ENCODE measurements at places on chromosomes 1 and 21. TPM values are rescaled to one million over a fixed set of nuclear protein-coding genes. Genes with fewer than 3 reads are reported as not detected.
A peak's percentile ranks its signal among the peaks of the same experiment; 100 is the strongest.

DNA sequence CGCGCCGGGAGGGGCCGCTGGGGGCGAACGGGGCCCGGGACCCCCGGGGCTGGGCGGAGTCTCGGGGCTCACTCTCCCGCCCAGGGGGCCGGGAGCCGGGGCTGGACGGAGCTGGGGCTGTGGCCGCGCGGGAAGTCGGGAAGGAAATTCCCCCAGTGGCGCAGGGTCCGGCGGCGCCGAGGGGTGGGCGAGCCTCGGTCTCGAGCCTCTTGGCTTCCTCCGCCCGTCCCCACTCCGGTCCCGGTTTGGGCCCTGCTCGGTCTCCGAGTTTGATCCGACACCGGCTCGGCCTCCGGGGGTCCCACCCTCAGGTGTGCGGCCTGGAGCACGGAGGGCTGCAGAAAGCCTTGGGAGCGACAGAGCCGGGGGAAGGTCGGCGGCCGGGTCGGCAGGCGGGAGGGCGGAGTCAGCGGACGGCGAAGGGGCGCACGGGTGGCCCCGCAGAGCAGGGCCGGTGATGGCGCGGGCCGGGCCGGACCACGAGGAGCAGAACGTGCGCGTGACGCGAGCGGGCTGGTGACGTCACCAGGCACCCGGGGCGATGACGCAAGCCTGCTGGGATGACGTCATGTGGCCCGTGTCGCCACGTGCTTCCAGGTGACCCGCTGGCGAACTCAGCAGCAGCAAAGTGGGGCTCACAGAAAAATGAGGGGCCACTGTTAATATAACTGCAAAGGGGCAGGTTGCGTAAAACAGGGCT lies 610 bp upstream of the HES4 start:
- DNase-seq, result peak; percentile 77

Gene DNAI4
- 56.6 TPM for total RNA-seq

Gene FCER1G
- total RNA-seq, result 39.4 TPM

DNA sequence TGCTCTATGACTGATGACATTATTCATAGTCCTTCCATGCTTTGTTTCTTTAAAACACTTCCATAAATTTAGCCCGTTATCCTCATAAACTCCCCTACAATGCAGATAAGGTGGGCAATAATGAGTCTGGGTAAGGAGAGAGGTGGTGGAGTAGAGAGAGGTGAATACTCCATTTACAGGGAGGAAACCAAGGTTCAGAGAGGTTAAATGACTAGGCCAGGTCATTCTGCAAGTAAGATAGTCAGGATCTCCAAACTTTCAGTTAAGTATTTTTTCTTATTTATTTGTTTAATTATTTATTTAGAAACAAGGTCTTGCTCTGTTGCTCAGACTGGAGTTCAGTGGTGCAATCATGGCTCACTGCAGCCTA lies 26.1 kb downstream of the PAFAH2 start:
- DNase-seq, result no peak

Gene NFASC
- 7.9 TPM for total RNA-seq

DNA sequence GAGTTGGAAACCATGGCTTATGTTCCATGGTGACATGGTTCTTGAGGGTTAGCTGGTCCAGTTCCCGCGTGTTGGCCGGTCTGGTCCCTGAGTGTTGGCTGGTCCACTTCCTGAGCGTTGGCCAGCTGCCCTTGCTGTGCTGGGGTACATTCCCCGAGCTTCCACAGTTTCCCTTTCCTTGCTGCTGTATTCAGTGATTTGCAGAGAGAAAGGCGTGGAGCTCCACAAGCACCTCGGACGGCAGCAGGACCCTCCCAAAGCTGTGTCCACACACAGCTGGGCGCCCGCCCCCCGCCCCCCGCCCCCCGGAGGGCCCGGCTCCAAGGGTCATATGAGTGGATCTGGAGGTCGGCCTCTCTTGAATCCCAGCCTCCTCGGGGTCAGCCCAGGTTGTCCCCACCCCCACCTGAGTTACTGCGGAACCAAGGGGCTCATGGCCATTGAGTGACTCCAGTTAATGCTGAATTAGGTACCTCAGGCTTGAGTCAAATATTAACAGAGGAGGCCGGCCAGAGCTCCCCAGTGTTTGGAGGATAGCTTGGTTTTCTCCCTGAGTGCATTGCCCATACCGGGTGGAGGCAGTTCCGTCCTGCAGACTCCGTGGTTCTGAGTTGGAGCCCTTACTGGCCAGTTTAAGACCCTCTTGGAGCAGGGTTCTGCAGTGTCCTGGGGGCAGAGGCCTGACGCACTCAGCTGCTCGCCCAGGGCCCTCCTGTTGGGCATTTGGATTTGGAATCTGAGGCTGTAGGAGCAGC lies 18.4 kb downstream of the COL18A1 start:
- DNase-seq, result no peak

- no peak for DNase-seq
Measured at GRCh38 chr1:214120951-214121350, 133.2 kb downstream of the PROX1 start.

- peak; percentile 73 for DNase-seq
Measured at GRCh38 chr1:40315239-40315794, 1.8 kb downstream of the COL9A2 start.

GRCh38 chr1:206739411-206740076 lies 31.0 kb upstream of the IL19 start:
- DNase-seq, result no peak

DNA sequence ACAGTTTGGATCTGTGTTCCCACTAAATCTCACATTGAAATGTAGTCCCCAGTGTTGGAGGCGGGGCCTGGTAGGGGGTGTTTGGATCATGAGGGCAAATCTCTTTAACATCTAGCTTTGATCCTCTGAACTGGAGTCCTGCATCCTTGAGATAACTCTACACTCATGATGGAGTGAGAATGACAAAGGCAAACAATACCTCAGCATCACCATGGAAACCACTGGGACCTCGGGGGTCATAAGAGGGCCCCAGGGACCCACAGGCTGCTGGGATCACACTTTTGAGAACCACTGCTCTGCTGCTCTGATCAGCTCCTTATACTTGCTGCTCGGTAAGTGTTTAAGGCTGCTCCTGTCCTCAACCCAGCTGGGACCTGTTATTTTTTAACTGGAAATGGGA lies 13.4 kb upstream of the OBSCN start:
- DNase-seq, result no peak

Gene UBE4B
- 42.9 TPM for total RNA-seq

DNA sequence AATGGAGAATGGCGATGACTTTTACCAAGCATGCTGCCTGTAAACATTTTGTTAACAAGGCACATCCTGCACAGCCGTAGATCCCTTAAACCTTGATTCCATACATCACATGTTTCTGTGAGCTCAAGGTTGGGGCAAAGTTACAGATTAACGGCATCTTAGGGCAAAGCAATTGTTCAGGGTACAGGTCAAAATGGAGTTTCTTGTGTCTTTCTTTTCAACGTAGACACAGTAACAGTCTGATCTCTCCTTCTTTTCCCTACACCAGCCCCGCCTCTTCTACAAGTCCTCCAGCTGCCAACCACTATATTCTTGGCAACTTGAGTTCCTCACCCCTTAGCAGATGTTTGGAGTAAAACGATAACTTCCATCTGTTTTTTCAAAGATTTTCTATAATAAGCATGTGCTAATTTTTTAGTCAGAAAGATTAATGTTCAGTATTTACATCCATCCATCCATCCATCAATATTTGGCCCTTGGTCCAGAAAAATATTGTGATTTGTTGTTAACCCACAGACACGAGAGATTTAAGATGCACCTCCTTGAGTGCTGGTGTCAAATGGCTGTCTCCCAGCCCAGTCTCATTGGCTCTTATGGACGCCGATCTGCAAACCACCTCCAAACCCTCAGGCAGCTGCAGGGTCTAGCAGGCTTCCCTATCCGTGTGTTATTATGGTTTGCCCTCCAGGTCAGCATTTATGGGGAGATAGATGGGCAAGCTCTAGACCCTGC lies 3.8 kb downstream of the DNALI1 start:
- no peak for DNase-seq

DNA sequence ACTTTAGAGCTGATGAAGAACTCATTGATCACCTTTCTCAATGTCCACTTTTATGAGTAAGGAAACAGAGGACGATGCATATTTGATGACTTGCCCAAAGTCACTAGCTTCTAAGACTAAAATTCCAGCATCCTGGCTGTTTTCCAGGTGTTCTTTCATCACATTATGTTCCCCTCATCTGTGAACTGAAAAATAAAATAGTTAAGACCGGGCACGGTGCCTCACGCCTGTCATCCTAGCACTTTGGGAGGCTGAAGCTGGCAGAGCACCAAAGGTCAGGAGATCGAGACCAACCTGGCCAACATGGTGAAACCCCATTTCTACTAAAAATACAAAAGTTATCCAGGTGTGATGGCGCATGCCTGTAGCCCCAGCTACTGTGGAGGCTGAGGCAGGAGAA lies 297.5 kb downstream of the DUSP10 start:
- no peak for DNase-seq

Gene RIPK4
- 0.29 TPM for total RNA-seq

Gene C1orf185
- total RNA-seq, result not detected

DNA sequence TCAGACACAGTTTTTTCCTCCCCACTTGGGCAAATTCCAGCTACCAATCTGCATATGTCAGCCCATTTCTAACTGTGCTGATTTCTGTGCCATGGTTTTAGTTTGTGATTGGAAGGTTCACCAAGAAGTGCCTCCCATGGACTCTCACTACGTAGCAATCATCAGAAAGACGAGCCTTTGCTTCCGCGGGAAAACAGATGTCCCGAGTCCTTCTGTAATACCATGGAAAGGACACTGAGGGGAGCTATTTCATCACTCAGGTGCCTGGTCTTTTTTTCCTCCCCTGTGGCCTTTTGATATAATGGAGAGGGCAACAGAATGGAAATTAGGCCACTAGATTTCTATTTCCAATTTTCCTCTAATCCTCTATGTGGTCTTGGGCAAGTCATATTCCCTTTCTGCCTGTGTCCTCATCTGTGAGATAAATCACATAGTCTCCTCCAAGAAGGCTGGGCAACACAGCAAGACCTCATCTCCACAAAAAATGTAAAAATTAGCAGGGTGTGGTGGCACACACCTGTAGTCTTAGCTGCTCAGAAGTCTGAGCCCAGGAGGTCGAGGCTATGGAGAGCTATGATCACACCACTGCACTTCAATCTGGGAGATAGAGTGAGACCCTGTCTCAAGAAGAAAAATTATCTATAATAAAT lies 24.8 kb downstream of the LEMD1 start:
- no peak for DNase-seq

Gene KCNJ15
- 0.21 TPM for total RNA-seq

DNA sequence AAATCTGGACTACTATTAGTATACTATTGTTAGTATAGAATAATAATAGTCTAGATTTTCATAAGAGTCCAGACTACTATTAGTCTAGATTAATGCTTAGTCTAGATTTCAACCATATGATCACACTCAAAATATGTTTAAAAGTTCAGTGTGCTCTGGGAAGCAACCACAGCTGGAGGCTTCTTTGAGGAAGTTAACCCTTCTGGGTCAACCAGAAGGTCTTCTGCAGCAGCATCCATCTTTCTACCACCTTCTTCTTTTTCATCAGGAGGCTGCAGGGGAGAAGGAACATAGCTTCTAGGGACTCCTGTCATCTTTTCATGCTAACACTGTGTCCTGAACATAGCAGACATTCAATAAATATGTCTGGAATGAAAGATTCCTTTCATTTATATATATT lies 51.2 kb upstream of the DNAJC6 start:
- no peak for DNase-seq

DNA sequence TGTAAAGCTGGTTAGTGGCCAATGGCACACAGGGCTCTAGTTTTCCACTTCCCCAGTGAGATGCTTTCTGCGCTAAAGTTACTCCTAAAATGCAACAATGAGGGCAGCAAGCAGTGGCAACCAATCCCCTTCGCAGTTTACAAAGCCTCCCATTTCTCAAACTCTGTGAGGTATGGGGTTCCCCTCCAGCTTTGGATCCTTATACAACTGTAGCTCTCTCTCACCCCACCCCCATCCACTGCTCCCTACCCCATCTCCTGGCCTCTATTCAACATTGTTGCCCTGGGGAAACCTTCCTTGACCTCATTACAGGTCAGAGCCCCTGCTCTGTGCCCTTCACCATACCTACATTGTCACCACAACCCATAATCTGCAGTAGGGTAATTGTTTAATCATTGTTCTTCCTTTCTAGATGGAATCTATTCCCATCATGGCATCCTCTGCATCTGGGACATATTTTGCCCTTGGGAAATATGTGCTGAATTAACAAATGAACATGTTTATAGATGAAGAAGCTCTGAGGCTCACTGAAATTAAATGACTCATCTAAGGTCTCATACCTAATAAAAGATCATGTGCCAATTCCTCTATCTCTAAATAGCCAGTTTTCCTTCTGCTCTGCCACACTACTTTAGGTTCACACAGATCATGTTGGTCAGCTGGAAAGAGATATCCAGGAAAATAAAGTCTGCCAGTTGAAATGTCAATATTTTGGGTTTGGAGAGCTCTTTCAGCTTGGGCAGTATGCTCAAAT lies 12.6 kb downstream of the KIAA0040 start:
- no peak for DNase-seq

Gene KCNQ4
- 7.4 TPM for total RNA-seq

Gene MNDA
- 6.9 TPM for total RNA-seq

Gene CADM3
- 5.6 TPM for total RNA-seq

DNA sequence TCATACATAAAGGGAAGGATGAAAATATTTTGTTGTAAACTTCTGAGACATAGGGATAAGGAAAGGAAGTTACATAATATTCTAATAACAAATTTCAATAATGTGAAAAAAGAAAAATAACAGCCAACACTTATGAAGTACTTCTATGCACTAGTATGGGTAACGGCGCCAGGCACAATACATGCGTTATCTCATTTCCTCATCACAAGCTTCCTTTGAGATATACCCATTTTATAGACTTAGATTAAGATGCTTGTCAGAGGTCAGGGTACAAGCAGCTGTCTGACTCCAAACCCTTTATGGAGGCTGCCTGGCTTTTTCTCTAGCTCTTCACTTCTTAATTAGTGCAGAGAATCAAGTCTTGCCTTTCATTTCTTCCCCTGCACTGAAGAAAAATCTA lies 41.3 kb downstream of the TCP10L start:
- DNase-seq, result no peak

Data from uterus (tissue), 4 donors.